K562 (cell line): ENCODE measurements at places on chromosomes 1 and 21. TPM values are rescaled to one million over a fixed set of nuclear protein-coding genes. Genes with fewer than 3 reads are reported as not detected.

Gene DENND1B
- 9.1 and 9.3 TPM in 2 replicates for total RNA-seq

DNA sequence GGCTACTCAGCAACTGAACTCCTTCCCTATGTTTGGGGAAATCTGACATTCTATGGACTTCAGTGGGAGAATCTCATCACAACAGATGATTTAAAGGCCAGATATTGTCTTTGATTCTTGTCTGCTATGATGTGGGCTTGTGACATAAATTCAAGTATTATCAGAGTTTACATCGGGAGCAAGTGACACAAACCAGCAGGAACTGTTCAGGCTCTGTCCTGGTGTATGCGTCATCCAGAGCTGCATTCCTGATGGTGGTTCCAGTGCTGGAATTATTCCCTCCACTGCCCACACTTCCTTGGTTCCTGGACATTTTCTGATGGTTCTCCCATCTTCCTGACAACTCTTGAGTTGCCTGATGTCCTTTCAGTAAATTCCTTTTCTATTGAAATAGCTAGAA, 10.8 kb upstream of the LSM10 start:
- no peak overlapping the region for H3K4me3 ChIP-seq
- H3K27me3 ChIP-seq, result no peaks in the 10 kb centered on the region
- H3K36me3 ChIP-seq, result peaks cover 7% of the 10 kb centered on the region; the same call in 1 of the 3 replicates
- H3K27ac ChIP-seq, result no peak overlapping the region

- H3K27ac ChIP-seq, result no peak overlapping the region
- no peak for DNase-seq
- H3K27me3 ChIP-seq, result no peaks in the 10 kb centered on the region
- H3K4me3 ChIP-seq, result no peak overlapping the region
- H3K36me3 ChIP-seq, result no peaks in the 10 kb centered on the region
- H3K4me1 ChIP-seq, result no peaks in the 10 kb centered on the region
Measured at GRCh38 chr1:97802011-97802410, 118.8 kb downstream of the DPYD start.

DNA sequence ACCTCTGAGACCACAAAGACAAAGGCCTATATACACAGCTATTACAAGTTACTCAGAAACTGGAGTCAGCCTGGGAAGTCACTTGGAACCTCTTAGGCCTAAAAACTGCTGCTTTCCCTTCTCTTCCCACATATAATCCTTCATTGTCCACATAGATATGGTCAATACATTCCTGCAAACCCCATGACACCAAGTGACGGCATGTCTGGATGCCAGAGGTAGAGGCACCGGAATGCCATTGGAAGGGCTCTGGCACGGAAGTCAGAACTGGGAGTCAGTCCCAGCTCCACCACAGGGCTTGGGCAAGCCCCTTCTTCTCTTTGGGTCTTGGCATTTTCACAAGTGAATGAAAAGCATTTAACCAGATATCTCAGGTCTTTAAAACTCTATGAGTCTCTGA, 204.7 kb downstream of the MATN1 start:
- H3K36me3 ChIP-seq, result no peaks in the 10 kb centered on the region
- no peak overlapping the region for H3K4me3 ChIP-seq
- no peaks in the 10 kb centered on the region for H3K4me1 ChIP-seq
- H3K27me3 ChIP-seq, result no peaks in the 10 kb centered on the region
- H3K27ac ChIP-seq, result no peak overlapping the region

Gene FOXO6
- 0.31 and 0.38 TPM in 2 replicates for total RNA-seq

Gene MCOLN2
- total RNA-seq, result 0.18 and 0.27 TPM in 2 replicates

DNA sequence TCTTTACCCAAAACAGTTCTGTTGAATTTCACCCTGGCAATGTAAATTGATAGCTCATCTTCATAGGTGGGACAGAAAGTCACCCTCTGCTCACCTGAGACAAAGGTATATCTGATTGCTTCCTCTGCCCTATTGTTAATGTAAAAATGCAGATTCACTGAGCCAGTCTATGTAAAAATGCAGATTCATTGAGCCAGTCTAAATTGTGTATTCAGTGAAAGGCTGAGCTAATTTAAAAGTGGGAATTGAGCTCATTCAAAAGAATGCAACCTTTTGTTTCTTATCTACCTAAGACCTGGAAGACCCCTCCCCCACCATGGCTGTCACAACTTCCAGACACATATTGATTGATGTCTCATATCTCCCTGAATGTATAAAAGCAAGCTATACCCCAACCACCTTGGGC, 4.8 kb upstream of the MYSM1 start:
- H3K27ac ChIP-seq, result no peak overlapping the region
- no peaks in the 10 kb centered on the region for H3K36me3 ChIP-seq
- H3K4me1 ChIP-seq, result no peaks in the 10 kb centered on the region
- DNase-seq, result peak; percentile 8
- H3K27me3 ChIP-seq, result no peaks in the 10 kb centered on the region

DNA sequence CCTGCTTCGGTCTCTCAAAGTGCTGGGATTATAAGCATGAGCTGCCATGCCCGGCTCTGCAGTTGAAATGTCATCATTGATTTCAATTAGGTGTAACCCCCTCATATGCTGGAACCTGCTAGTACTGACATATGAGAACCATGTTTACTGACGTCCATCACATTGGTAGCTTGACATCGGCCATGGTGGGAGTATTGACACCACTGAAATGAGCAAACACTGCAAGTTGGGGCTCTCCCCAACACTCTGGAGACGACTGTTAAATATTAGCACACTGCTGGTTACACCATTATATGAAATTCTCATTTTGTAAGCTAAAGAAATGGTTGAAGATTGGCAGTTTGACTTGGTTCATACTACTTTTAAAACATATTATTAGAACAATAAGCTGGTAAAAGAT, 63.7 kb downstream of the CNST start:
- H3K4me1 ChIP-seq, result no peaks in the 10 kb centered on the region
- peaks cover 77% of the 10 kb centered on the region for H3K36me3 ChIP-seq
- DNase-seq, result no peak
- H3K27ac ChIP-seq, result no peak overlapping the region

DNA sequence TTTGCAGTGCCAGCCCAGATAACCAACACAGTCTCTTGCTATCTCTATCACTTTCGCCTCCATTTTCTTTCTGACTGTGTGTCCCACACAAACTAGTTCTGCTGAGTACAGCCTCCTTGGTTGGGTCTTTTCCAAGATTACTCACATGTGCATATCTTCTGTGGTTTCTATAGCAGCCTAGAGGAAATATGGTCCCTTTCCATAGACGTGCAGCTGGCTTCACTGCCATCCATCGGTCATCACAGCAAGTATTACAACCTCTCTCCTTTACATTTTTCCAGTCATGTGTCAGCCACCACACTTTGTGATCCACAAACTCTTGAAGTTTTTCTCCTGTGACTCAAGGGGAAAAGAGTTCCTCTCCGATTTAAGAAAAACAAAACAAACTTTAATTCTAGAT, 893.4 kb upstream of the ADGRL4 start:
- H3K27ac ChIP-seq, result no peak overlapping the region
- H3K4me3 ChIP-seq, result no peak overlapping the region
- H3K4me1 ChIP-seq, result no peaks in the 10 kb centered on the region

- no peak overlapping the region for H3K27ac ChIP-seq
- H3K4me1 ChIP-seq, result no peaks in the 10 kb centered on the region
- H3K27me3 ChIP-seq, result no peaks in the 10 kb centered on the region
- no peak overlapping the region for H3K4me3 ChIP-seq
Measured at GRCh38 chr1:70487910-70488665, 77.0 kb downstream of the CTH start.
